ENCODE measurements at places on chromosomes 7 and 10.

DNA sequence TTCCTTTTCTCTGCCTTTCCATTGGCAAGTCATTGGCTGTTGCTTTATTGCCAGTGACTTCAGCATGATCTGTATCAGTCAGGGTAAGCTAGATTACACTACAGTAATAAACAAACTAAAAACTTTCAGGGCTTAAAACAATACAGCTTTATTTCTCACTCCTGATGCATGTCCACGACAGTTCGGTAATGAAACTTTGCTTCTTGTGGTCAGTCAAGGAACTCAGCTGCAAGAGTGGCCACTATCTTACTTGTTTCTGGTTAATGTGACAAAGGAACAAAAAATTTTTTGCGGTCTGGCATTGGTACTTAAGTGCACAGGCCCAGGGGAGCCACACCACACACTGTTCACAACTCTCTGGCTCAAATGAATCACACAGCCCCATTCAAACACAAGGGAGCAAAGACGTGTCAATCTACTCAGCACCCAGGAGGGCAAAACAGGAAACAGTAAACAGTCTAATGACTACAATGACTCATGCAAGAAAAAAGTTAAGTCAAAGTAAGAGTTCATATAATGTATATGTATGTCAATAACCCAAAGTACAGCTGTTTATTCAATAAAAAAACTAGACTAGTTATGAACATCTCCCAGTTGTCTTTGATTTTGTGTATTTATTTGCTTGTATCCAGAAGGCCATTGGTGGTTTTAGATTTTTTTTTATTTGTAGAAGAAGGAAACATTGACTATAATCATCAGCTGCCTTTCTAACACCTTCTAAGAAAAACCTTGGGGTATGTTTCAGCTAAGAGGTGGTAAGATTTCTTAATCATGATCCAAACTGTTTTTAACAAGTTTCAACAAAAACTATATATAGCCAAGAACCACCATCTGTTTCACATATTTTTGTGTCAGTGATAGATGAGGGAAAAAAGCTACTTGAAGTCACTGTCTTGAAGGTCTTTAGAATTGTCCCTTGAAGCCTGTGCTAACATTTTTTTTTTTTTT is 134.4 kb upstream of the FAM3C start:
- DNase-seq, result peak; percentile 32

GRCh38 chr7:13262929-13263530 is 575.6 kb downstream of the ARL4A start:
- DNase-seq, result no peak

DNA sequence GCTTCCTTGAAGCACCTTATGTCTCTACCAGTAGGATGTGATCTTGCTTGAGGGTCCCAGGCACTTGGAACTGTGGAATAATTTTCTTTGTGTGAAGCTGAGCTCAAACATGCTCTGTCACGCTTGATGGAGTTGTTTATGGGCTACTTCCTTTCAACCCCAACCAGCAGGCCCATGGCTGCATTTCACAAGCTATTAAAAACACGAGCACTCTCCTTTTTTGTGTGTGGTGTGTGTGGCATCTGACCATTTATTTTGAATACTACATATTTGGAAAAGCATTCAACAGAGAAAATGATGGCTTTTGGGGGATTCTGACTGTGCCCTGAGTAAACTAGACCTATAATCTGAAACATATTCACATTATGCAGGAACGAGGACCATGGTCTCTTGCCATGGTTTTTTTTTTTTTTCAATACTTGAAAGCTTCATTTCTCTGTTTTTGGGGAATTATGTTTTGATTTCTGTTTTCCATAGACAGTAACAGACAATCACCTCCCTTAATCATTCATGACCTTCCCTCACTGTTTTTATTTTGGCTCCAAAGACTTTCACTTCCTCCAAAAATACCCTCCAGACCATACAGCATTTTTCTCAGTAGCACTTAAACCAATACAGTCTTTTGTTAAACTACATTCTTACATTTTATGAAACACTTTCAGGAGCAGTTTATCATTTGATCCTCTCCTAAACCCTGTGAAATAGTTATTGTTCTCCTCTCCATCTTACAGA is 233.6 kb upstream of the BMPER start:
- no peak for DNase-seq

- no peak for DNase-seq
Observed at GRCh38 chr10:32125023-32125422, 68.8 kb upstream of the KIF5B start.

DNA sequence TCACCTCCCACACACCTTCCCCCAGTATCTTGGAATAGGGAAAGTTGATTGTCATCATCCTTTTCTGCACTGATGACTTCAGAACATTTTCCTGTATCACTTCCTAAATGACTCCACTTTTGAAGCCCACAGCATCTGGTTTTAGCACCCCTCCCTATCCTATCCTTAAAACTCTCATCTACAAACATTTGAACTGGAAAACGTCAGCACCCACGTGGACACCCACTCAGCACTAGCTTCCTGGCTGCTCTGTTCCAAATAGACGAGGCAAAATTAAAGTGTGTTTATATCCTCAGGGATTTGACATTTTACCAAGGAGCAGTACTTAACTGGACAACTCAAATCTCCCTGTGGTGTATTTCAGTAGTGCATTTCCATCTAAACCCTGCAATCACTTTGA is 73.9 kb downstream of the REEP3 start:
- DNase-seq, result no peak

DNA sequence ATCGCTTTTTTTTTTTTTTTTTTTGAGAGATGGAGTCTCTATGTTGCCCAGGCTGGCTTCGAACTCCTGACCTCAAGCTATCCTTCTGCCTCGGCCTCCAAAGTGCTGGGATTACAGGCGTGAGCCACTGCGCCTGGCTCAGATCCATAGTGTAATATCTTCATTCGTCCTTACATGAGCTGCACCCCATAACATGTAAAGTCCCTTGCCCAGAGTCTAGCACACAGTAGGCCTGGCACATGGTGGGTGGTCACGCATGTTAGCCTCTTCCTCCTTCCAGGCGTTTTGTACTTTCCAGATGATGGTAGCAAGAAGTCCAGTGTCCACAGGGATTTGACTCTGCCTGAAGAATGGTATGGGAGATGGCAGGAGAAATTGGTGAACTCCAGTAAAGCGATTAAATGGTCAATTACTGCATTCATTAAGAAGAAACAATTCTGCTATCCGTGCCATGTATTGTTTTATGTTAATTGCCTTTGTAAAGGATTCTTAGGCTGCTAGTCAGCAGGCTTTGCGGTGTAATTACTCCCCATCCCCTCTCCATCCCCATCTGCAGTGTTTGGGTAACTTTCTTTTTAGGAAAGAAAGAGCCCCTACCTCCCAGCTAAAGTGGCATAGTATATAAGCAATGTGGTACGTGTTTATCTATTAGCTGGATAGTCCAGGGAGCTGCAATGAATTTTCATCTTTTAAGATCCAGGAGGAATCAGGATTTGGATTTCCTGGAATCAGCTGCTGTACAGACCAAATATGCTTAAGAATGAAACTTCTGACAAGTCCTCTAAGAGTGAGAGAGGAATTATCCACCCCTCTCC is 1.2 kb downstream of the TPST1 start:
- no peak for DNase-seq

GRCh38 chr10:62058896-62059216 is 157.4 kb downstream of the ARID5B start:
- DNase-seq, result no peak

- no peak for DNase-seq
Observed at GRCh38 chr7:66629222-66630062, 761 bp downstream of the KCTD7 start.

- DNase-seq, result no peak
Observed at GRCh38 chr7:539731-540411, 20.2 kb upstream of the PDGFA start.

DNA sequence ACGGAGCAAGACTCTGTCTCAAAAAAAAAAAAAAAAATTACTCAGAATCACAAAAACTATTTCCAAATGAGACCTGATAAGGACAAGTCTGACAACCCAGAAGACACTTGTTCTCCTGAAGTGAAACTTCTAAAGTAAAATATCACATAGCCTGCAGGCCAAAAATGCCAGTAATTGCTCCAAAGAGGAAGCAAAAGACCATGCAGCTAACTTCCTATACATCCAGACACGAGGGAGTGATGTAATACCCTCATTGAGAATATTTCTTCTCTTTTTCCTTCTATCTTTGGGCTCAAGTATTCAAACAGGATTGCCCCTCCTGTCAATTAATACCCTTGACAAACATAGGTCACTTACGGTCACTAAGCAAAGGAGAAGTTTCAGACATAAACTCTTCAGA is 31.2 kb downstream of the ARMH3 start:
- no peak for DNase-seq

GRCh38 chr7:25949736-25950487 is 202.1 kb upstream of the NFE2L3 start:
- no peak for DNase-seq

DNA sequence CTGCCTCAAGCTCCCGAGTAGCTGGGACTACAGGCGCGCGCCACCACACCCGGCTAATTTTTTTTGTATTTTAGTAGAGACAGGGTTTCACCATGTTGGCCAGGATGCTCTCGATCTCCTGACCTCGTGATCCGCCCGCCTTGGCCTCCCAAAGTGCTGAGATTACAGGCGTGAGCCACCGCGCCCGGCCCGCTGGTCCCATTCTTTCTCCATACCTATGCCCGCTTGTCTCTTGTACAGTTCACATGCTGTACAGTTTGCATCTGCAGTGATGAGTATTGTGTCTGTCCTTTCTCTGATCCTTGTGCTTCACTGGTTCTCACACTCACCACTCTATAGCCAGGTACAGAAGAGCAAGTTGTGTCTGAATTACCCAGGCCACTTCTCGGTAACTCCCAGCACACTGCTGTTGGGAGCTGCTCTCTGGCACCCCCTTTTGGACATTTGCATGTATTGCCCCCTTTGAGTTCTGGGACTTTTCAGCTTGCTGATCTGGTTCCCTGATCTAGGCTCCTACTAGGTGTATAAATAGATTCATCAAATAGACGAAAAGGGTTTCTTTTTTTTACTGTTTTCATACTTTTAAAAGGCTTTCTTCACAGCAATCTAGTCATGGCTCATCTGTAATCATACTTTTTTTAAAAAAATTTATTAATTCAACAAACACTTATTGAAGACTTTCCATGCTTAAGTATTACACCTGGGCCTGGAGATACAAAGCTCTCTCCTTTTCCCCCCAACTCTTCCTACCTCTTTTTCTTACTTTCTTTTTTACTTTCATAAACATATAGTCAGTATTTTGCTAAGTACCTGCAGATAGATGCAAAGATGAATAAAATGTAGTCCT is 53.5 kb downstream of the AOAH start:
- peak; percentile 20 for DNase-seq

- DNase-seq, result no peak
Observed at GRCh38 chr10:130871406-130871805, 440.1 kb downstream of the TCERG1L start.

DNA sequence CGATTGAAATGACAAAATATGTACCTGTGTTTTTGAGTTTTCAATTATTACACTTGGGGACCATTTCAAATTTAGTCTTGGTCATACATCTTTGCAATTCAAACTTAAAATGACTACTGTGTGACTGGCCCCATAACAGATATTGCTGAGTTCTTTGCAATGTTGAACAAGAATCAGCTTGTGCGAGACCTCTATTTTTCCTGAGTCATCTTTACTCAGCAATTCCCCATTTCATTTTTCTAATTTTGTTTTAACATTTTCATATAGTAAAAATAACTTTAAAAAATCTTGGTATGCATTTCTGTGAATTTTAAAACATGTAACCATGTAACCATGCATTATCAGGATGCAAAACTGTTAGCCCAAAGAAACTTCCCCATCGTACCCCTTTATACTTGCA is 678.1 kb downstream of the ANKRD7 start:
- DNase-seq, result no peak

GRCh38 chr7:114922026-114922651 is at the start of gene MDFIC:
Gene MDFIC, plus strand, starts transcription at chr7:114922094. Its CDS starts 940 bp downstream, at chr7:114923034.
- DNase-seq, result no peak

DNA sequence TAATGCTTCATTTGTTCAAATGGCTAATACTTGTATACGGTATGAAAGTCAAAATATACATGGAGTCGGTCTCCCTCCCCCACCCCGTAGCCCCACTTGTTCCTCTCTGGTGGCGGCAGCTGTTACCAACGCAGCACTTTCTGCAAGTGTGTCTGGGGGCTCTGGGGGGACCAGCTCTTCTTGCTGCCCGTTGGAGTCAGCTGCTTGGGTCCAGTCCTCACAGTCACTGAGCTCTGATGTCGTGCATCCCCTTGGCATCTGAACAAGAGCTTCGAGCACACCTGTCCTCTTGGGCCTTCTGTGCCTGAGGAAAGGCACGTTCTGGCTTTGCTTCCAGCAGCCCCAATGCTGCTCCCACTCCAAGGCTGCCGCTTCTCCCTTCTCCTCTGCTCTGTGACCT is 493.1 kb downstream of the PLXNA4 start:
- no peak for DNase-seq

- no peak for DNase-seq
Observed at GRCh38 chr10:12590675-12591659, 241.6 kb downstream of the CAMK1D start.

DNA sequence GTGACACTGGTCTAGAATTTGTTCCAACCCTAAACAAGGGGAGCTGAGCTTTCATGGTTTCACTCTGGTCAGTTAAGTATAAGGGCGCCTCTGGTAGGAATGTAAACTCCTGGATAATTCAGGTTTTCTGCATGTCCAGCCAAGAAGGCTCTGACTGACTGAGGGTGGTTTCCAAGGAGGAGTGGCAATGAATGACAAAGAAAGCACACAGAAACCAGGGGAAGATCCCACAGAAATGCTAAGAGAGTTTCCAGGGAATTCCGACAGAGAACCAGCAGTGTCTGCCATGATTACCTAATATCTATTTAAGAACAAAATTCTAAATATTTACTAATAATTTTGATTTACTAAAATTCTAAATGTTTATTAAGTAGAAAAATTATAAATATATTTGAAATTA is 27.3 kb upstream of the NRG3 start:
- DNase-seq, result no peak

- DNase-seq, result no peak
Observed at GRCh38 chr7:1638215-1638661, 31.8 kb upstream of the ELFN1 start.

DNA sequence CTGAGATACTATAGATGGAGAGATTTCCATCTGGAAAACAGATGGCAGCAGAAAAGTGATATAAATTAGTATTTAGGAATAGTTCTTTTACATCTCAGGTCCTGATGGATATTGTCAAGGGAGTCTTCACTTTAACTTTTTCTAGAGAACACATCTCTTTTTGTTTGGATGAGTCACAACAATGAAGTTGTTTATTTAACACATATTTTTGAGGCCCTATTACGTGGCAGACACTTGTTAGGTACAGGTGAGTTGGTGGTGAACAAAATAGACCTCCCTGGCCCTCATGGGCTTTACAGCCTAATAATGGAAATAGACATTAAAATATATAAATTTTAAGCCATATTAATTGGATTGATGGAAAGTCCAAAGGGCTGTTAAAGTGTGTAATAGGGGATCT is 168.3 kb downstream of the VTI1A start:
- no peak for DNase-seq

DNA sequence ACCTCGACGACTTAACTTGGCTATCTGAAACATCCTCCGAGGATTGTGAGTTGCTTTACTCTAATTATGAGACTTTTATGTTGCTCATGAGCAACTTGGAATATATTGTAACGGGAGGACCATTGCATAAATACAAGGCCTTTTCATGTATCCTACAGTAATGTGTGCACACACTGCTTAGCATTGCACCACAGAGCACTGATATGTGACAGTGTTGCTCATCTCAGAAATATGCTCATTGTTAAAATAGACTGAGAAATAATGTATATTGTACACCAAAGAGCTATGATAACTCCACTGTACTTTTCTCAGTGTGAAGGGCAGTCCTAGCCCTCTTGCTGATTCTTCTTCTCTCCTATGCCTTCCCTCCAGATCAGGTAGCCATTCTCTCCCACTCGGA is 102.8 kb upstream of the CDK13 start:
- DNase-seq, result no peak

GRCh38 chr7:43873300-43873699 is 4.0 kb upstream of the MRPS24 start:
- DNase-seq, result no peak
